ENCODE measurements at places on chromosomes 3 and 15.

DNA sequence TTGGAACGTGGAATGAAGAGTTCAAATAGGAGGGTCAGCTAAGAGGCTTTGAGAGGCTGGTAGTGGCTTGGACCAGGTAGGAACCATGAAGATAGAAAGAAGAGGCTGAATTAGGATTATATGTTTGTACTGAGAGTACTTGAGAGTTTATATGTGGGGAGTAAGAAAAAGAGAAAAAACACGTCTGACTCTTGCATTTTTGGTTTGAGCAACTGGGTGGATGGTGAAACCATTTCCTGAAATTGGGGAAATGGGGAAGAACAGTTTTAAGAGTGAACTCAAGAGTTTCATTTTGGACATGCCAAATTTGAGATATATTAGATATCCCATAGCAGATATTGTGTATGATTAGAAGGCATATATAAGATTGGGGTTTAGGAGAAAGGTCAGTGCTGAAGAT lies 92.9 kb upstream of the TNIK start:
- DNase-seq: no peak

DNA sequence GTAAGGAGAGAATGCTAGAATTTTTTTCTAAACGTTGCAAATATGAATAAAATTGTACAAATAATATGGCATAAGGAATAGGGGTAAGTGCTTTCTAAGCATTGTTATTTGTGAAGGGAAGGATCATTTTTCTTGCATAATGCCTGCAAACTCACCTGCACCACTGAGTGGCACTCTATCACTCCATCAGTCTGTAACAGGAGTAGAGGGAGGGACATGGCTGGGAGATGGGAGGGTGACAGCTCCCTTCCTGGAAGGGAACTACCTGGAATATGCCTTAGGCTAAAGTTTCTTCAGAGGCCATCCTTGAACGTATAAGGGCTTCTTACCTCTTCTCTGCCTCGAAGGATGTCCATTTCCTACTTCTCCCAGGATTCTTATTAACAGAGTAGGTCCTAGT lies 3.0 kb downstream of the NAALADL2 start:
- DNase-seq: no peak

DNA sequence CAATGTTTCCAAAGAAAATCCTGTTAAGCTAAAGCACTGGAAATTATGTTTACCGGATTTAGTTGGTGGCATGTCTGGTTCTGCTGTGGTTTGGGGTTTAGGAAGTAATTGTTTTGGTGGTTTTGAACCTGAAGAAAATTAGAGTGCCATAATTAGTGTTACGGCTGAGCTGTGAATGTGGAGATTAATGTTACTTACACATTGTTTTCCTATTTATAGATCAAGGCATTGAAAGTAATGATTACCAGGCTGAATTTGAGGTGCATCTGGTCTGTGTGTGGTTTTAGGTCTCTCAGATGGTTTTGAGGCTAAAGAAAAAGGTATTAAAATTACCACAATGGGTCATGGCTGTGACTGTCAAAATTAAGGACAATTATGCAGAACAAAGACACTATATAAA lies 128.9 kb downstream of the TFG start:
- DNase-seq: no peak

GRCh38 chr15:51754267-51754666 lies 2.9 kb downstream of the TMOD2 start:
- DNase-seq: no peak

- DNase-seq: no peak
Observed at GRCh38 chr3:187799942-187800641, 54.8 kb upstream of the BCL6 start.

DNA sequence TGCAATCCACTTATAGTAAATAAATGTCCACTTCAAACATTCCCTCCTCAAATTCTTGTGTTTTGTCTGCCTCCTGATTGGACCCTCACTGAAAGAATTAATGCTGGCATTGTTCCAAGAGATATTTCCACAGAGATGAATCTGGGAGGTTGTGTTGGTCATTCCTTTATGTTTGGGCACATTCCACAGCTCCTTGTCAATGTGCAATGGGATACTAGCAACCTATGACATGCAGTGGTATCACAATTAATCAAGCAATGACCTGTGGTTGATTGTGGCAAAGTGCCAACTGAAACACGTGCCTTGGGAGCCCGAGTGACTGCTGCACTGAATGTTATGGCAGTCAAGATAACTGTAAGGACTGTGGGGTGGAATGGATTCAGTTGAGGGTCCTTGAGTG lies 55.0 kb upstream of the SNRPN start:
- no peak for DNase-seq

- DNase-seq: no peak
Observed at GRCh38 chr3:187521546-187521945, 148.6 kb downstream of the SST start.

DNA sequence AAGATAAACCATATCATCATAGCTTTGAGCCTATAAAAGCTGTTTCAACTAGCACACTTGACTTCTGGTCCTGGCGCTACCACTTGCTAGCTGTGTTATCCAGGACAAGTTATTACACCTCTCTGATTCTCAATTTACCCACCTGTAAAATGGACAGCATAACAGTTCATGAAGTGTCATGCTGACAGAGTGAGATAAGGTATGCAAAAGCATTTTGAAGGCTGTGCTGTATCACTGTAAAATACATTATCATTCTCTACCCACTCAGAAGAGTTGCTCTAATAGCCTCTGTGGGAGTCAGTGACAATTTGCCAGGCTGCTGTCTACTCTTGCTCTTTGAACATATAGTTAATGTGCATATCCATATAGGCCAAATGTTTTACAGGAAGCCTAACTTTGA lies 93.0 kb downstream of the SSR3 start:
- no peak for DNase-seq

- no peak for DNase-seq
Observed at GRCh38 chr15:60773255-60773654, 294.3 kb upstream of the ICE2 start.

- DNase-seq: no peak
Observed at GRCh38 chr3:2166552-2166951, 67.9 kb downstream of the CNTN4 start.

DNA sequence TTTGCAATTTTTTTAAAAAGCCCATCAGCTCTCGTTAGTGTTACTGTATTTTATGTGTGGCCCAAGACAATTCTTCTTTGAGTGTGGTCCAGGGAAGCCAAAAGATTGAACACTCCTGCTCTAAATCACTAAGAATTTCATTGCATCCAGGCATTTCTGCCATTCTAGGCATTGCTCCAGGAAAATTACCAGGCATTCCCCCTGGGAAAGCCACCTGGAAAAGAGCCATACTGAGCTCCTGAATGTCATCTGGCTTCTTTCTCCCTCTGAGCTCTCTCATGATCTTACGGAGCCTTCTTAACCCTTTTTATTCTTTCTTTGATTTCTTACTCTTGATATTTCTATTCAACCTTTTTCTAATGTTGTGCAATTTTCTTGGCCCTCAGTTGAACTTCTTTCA lies 202.2 kb downstream of the DOCK3 start:
- no peak for DNase-seq
